ENCODE measurements at places on chromosomes 2 and 18.

GRCh38 chr2:30798536-30798991, 8.7 kb downstream of the CAPN13 start:
- DNase-seq: no peak

DNA sequence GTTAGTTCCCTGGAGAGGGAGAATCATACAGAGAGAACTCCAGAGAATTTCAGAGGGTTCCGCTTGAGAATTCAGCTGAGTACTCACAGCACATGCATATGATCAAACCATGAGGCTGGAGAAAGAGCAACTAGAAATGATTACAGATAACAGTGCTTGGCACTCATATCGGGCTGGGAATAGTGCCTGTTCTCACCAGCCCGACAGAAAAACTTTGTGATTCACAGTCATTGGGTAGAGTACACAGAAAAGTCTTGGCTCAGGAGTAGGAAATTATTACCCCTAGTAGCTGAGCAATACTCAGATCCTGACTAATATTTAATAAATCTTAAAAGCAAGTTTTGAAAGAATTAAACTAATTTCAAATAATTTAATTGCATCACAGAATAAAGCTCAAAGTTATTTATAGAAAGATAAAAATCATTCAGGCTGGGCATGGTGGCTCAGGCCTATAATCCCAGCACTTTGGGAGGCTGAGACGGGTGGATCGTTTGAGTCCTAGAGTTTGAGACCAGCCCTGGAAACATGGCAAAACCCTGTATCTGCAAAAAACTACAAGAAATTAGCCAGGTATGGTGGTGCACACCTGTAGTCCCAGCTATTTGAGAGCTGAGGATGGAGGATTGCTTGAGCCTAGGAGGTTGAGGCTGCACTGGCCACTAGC, 6.8 kb downstream of the WDPCP start:
- DNase-seq: no peak

DNA sequence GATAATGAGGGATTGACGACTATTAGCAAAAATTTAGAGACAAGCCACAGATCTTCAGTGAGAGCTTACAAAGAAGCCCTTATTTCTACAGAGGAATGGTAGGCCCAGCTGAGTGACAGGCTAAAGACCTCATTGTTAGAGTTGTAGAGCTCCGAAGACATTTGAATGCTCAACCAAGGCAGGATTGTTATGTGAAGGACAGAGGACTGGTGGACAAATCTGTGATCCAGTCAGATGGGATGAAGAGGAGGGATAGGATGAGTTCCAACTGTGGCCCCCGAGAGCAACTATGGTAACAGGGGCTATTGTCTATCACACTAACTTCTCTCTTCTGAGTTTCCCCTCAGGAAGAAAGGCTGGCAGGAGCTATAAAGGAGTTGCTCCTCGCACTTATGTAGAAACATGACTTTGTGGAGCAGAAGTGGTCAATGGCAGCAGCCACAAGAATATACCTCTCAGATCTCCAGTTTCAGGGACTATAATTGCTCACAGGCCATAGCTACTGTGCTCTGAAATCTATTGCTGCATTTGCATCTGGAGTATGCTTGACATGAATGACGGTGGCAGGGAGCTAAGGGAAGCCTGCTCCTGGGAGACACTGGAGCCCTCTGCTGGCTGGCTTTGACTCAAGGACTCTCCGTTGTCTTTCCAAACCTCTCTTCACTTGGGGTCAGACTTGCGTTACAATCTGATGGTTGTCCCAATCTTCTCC, 50.3 kb upstream of the GREB1L start:
- peak; percentile 59 for DNase-seq

GRCh38 chr2:176421297-176422050, 152.2 kb downstream of the MTX2 start:
- DNase-seq: no peak

DNA sequence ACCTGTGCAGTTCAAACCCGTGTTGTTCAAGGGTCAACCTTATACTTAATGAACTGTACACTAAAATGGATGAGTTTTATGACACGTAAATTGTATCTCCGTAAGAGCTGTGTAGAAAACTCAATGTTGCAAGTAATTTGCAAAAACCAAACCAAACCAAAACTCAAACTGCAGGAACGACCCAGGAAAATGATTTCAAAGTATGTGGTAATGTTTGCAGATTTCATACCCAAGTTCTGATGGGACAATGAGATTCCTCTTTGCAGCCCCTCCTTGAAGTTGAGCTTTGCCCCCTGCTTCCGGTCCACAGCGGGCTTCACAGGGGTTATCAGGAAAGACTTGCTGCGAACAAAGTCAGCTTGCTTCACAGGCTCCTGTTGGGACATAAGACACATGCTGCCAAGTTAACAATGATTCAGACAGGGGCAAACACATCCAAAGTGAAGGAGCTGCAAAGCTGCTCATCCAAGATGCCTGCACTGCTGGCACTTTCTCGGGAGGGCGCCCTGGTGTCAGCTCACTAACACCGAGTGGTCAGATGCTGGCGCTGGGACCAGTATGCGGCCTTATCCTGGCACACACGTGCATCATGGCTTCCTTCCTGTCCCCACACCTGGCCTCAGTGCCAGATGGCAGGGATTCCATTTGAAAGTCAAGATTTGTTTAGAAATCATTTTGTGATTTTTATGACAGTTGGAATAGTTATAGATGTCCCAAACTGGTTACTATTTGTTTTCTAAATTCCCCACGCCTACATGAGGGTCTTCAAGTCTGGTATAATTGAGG, 65.2 kb upstream of the MGAT4A start:
- DNase-seq: no peak

DNA sequence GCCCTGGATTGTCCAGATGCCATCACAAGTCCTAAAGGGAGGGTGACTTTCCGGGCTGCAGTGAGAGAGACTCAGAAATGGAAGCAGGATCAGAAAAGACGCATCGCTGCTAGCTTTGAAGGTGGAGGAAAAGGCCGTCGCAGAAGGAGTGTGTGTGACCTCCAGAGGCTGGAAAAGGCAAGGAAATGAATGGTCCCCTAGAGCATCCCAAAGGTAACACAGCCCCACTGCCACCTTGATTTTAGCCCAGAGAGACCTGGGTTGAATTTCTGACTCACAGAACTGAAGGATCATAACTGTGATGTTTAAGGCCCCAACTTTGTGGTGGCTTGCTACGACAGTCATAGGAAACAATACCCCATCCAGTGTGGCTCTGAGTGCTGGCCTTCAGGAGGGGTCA, 8.6 kb upstream of the NCK2 start:
- no peak for DNase-seq

DNA sequence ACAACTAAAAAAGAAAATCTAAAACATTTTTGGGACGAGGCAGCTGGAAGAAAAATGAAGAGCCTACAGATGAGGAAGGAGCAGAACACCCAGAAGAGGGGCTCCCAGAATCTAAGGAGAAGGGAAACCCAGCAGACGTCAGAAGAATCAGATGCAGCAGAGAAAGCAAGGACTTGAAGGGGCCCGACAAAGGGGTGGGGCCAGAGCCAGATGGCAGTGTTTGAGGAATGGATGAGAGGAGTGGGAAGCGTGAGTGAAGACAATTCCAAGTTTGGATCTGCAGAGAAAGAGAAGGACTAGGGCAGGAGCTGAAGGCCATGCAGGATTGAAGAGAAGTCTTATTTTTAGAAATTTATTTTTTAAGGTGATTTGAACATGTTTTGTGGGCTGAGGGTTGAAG, 19.3 kb downstream of the PTMA start:
- no peak for DNase-seq
